Stimulated activated CD4-positive, alpha-beta T cell treated with anti-CD3 and anti-CD28 coated beads, Interleukin-2, amount 100 ng/mL, for 48 hours (primary cell): ENCODE measurements at places on chromosomes 3 and 15.

GRCh38 chr3:180571831-180572598 lies 29.9 kb upstream of the TTC14 start:
- no peak for DNase-seq

DNA sequence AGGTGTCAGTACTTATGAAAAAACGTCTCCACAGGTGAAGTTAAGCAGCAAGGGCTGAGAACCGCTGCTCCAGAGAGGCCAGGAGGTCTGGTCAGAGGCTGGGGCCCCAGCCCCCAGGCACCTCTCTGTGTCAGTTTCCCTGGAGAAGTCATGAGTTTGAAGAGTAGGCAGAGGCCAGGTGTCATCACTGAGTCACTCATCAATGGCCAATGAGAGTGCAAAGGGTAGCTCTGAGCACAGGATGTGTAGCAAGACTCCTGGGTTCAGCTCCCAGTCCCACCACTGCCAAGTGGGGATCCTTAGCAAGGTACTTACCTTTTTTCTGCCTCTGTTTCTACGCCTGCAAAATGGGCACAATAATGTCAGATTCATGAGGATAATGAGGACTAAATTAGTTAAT lies 47.9 kb downstream of the CORO2B start:
- no peak for DNase-seq

GRCh38 chr15:99029341-99030144 lies 22.0 kb upstream of the PGPEP1L start:
- DNase-seq, result no peak

- no peak for DNase-seq
Measured at GRCh38 chr3:190169243-190169642, 48.5 kb upstream of the P3H2 start.

- DNase-seq, result no peak
Measured at GRCh38 chr3:126888186-126888760, 94.6 kb upstream of the PLXNA1 start.

- DNase-seq, result no peak
Measured at GRCh38 chr3:36647423-36647853, 116.9 kb downstream of the DCLK3 start.

- no peak for DNase-seq
Measured at GRCh38 chr3:50502225-50502583, 1.2 kb downstream of the CACNA2D2 start.

GRCh38 chr3:72317491-72317890 lies 530.8 kb downstream of the SHQ1 start:
- no peak for DNase-seq
